ENCODE measurements at places on chromosomes 16 and 17.

- DNase-seq = no peak
Measured at GRCh38 chr17:34721326-34721725, 141.9 kb downstream of the TMEM132E start.

DNA sequence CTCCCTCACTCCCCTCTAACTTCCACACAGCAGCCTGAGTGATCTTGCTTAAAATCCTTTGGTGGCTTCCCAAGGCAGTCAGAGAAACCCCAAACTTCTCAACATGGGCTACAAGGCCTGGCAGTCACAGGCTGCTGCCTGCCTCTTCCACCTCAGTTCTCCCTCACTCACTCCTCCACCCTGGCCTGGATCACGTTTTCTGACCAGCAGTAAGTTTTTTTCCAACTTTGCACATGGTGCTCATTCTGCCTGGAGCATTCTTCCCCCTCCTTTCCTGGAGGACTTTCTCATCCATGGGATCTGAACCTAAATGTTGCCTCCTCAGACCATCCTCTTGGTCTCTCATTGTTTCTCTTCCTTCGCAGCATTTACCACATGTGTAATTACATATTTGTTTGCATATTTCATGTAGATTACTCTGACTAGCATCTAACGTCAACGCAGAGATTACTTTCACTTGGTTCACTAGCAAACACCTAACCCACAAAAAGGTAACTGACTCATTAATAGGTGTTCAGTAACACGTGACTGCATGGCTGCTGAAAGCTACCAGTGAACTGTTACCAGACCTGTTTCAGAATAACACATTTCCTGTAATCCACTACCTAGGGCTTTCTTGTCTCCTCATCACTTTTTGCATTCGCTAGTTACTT is 17.1 kb downstream of the GNA13 start:
- DNase-seq = peak; percentile 91

GRCh38 chr17:75059369-75060345 is 12.6 kb downstream of the KCTD2 start:
- DNase-seq = no peak

GRCh38 chr16:2763173-2763572 is 10.7 kb downstream of the SRRM2 start:
- DNase-seq = no peak

DNA sequence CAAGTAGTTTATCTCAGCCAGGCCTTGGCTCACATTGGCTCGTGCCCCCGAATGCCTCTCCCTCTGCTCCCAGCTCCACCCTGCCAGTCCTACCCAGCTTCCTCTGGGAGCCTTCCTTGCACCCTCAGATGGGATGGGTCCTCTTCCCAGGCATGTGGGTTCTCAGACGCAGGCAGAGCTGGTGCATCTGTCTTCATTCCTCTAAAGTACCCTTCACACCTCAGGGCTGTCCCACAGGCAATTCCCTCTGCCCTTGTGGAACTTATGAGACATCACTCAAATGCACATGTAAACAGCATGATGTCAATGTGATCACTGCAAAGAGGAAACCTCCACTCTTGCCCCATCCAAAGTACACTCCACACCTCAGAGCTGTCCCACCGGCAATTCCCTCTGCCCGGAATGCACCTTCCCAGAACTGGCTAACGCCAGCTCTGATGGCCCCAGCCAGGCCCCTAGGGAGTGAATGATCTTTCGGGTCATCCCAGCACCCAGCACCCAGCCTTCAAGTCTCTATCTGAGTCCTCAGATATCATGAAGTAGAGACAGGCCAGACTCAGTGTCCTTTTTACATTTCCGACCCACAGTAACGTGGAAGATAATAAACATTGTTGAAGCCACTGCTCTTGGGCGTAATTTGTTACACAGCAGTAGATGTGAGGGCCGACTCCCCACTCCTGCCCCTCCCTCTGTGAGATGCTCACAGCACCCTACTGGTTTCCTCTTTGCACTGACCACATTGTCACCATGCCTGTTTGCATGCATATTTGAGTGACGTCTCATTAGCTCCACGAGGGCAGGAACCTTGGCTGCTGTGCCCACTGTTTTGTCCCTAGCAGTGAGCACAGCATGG is 85.4 kb downstream of the N4BP1 start:
- DNase-seq = no peak

DNA sequence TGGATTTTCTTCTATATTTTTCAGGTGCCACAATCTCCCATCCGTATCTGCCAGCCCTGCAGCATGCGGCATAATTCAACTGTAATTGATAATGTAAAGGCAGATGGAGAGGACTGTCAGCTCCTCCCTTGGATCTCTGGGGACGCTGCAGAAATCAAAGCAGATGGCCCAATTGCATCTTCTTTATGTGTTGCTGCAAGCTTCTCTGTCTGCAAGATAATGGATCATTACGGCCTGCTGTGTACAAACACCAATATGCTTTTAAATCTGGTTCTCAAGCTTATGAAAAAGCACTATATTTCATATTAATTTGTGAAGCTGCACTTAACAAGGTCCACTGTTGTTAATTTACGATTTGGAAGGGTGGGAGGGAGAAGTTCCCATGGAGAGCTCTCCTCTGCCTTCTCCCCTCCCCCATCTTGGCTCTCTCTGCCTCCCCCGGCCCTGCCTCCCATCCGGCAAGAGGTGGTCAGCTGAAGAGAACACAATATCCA is 607.5 kb downstream of the TOX3 start:
- DNase-seq = no peak

- no peak for DNase-seq
Measured at GRCh38 chr16:73605309-73605708, 557.4 kb upstream of the ZFHX3 start.

DNA sequence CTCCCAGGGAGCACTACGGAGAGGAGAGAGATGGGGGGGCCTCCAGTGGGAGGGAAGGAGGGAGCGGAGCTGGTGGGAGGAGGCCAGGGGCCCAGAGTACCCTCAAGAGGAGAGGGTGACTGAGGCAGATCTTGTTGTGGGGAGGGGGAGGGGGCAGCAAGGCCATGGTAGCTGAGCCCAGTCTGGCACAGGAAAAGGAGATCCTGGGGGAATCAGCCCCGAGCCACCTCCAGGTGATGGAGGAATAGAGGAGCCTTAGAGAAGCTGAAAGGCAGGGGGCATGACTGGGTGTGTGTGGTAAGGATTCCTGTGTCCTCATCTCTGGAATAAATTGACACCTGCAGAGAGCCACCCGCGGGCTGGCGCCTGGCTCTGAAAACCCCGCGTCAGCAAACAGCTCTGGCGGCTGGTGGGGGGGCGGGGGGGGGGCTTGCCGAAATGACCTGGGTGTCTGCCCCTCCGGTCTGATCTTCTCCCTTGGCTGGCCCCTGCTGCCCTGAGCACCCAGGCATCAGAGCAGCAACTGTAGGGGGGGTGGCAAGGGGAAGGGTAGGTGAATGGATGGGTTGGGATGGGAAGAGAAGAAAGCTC is 1.3 kb upstream of the NLGN2 start:
- no peak for DNase-seq
